ENCODE measurements at places on chromosomes 1 and 21. TPM values are rescaled to one million over a fixed set of nuclear protein-coding genes. Genes with fewer than 3 reads are reported as not detected.

PGLYRP3 gene
- not detected for polyA plus RNA-seq

CLCNKB gene
- not detected for polyA plus RNA-seq

FOXO6 gene
- 0.59 TPM for polyA plus RNA-seq

CLCA1 gene
- not detected for polyA plus RNA-seq

GBP3 gene
- polyA plus RNA-seq: not detected

CDKN2C gene
- polyA plus RNA-seq: 0.25 TPM
